Mesendoderm (in vitro differentiated cells): ENCODE measurements at places on chromosomes 3 and 15.

GRCh38 chr3:136929977-136930670, 27.7 kb upstream of the IL20RB start:
- no peak for DNase-seq

DNA sequence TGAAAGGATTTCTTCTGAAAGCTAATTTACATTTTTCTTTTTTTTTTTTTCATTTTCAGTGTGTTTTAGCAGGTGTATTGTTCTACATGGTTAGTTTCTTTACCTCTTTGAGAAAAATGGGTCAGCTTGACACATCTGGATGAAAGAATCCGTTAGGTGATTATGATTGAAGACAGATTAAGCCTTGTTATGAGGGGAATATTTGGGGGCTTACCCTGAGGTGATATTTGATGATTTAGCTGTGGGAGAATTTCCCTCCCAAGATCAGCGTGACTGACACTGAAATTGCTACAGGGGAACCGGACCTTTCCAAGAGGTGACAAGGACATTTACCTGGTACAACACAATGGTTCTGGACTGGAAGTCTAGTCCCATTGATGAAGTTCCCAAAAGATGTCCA, 147.5 kb downstream of the NFKBIZ start:
- no peak for DNase-seq

DNA sequence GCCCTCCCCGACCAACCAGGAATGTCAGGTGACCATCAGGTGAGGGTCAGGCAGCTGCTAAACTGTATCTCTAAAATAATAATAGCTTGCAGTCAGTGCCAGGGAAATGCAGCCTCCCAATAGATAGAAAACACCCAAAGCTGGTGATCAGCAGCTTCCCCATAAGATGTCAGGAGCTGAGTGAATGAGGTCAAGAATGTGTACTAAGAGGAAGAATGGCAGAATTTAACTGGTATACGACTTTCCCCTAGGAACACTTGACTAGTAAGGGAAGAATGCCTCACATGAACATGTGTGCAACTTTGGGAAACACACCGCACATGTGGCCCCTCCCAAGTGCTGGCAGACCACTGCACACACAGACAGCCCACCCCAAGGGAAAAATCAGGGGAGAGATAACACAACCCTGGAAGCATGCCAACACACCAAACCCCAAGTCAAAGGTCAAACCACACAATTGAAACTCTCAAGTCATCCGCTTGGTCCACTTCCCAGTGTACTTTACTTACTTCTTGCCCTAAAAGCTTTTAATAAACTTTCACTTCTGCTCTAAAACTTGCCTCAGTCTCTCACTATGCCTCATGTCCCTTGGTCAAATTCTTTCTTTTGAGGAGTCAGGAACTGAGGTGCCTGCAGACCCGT, 806.5 kb downstream of the OTOL1 start:
- DNase-seq = no peak

GRCh38 chr3:45583021-45583851, 11.3 kb upstream of the LIMD1 start:
- no peak for DNase-seq

DNA sequence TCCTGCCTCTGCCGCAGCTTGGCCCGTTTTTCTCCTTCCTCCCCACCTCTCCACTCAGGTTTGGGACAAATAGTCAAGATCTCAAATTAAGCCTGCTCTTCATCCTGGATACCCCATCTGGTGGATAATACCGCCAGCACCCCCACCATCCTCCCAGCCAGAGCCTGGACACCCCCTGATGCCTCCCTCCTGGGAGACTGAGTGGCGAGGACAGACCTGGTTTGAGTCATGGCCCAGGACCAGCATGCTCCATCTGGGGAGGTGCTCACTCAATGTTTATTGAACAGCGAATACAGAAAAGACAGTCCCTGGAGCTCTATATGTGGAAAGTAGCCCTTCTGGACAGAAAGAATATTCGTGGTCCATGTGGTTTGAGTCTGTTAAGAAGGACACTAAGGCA, 23.3 kb downstream of the CTSH start:
- DNase-seq = no peak

GRCh38 chr3:126440709-126440995, 35.0 kb downstream of the ZXDC start:
- no peak for DNase-seq

- no peak for DNase-seq
Measured at GRCh38 chr15:93040288-93041158, 48.5 kb downstream of the RGMA start.

GRCh38 chr3:45986303-45986982, 9.2 kb downstream of the FYCO1 start:
- DNase-seq = no peak

DNA sequence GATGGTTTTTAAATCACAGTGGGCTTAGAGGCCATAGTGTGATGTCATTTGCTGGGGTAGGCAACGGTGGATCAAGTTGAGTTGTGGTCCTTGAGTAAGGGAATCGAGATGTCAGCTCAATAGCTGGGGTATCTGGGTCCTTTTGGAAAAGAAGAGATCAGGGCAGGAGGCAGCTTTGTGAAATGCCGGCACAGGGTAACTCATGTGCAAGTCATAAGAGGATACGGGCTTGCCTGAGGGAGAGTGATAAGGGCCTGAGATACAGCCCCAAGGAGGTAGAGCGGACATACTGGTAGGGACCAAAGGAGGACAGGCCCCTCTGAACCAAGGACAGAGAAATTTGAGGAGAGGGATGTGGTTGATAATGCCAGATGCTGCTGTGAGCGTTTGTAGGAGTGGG, 4.2 kb upstream of the FAM131A start:
- DNase-seq = no peak

DNA sequence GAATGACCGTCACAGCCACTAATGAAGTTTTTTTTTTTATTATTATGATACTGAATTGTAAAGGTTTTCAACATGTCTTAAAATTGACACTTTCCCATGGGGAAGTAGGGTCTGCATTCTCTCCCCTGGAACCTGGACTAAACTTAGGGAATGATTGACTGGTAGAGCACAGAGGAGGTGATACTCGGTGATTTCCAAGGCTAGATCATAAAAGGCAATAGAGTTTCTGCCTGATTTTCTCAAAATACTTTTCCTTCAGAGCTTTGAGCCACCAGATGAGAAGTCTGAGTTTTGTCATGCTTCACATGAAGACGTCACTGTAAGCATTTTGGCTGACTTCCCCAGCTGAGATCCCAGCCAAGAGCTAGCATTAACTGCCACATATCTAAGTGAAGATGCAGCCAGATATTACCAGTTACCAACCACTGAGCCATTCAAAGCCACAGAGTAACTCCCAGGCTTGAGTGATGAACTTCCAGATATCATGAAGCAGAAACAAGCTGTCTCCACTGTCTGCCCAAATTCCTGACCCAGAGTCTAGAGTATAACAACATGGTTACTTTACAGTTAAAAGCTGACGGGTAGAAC, 105.8 kb downstream of the LSAMP start:
- peak; percentile 42 for DNase-seq

- DNase-seq = no peak
Measured at GRCh38 chr15:62187425-62187824, 22.3 kb upstream of the C2CD4B start.

GRCh38 chr3:60055765-60056164, 1005.9 kb upstream of the CFAP20DC start:
- DNase-seq = no peak

DNA sequence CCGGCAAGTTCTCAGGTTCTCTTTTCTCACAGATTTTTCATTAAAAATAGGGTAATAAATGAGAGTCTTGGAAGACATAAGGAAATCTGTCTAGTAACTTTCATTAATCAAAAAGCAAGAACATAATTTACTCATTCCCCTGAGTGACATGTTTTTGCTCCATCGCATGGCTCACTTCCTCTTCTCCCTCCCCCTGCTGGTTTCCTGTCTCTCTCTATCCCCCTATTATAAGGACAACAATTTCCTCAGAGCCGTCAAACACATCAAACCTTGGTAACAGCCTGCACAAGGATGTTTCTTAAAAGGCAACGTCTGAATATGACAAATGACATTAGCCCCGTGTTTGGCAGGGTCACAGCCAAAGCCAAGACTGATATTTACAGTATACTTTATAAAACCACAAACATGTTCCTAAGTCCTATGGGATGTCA, 1149.6 kb downstream of the IGSF11 start:
- DNase-seq = no peak

- no peak for DNase-seq
Measured at GRCh38 chr3:2993736-2994135, 116.4 kb downstream of the IL5RA start.

- DNase-seq = no peak
Measured at GRCh38 chr3:54746722-54747121, 181.1 kb downstream of the LRTM1 start.

DNA sequence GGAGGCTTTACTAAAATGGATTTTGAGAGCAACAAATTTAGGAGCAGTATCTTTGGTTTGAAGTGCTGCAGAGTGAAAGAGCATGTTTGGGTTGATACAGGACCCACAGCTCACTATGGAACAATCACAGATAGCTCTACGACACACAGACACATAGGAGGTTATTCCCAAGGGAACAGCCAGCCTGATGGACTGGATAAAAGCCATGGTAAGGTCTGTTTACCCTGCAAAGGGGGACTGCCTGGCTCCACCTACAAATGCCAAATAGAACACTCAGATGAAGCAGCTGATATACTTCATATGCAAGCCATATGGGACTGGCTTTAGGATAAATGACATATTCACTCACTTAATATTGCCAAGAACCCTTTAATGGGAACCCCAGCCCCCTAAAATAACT, 75.4 kb downstream of the CDC25A start:
- no peak for DNase-seq

DNA sequence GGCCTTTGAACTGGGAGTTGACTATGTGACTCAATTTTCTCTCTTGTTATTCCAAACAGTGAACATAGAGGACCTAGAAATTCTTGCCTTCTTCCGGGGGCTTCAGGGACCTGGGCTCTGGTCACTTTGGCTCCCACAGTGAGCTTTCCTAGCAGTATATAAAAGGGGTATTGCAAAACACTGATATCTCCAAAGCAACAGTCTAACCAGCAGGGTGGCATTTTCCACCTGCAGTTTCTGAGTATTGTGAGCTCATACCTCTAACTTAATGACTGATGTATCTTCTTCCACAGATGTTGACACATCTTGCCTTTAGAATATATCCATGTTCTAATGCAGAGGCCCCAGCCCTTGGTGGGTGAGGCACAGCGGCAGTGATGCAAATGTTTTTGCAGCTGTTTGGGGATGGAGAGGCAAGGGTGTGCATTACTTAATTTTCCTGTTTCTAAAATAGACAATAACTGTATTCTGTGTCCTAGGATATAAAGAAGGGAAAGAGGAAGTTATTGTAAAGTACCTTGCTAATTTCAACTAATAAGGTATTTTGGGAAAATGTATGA, 45.7 kb upstream of the ADGRG7 start:
- DNase-seq = no peak

DNA sequence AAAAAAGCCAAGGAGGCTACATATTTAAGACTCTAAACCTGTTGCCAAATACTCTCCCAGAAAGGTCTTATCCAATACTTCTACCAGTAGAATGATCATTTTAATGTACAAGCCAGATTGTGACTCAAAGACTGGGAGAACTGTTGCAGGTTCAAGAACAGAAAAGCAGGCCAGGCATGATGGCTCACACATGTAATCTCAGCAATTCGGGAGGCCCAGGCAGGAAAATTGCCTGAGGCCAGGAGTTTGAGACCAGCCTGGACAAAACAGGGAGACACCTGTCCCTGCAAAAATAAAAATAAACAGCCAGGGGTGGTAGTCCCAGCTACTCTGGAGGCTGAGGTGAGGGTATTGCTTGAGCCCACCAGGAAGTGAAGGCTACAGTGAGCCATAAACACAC, 17.8 kb upstream of the THUMPD3 start:
- no peak for DNase-seq

DNA sequence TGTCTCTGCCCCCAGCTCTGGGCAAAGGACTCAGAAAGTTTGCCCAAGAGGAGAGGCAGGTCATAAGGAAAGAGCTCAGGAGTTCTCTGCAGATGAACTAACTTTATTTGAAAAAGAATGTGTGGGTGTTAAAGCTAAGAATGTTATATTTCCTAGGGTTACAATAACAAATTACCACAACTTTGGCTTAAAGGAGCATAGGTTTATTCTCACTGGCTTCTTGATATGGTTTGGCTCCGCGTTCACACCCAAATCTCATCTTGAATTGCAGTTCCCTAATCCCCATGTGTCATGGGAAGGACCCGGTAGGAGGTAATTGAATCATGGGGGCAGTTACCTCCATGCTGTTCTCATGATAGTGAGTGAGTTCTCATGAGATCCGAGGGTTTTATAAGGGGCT, 383.7 kb upstream of the CFAP20DC start:
- no peak for DNase-seq

DNA sequence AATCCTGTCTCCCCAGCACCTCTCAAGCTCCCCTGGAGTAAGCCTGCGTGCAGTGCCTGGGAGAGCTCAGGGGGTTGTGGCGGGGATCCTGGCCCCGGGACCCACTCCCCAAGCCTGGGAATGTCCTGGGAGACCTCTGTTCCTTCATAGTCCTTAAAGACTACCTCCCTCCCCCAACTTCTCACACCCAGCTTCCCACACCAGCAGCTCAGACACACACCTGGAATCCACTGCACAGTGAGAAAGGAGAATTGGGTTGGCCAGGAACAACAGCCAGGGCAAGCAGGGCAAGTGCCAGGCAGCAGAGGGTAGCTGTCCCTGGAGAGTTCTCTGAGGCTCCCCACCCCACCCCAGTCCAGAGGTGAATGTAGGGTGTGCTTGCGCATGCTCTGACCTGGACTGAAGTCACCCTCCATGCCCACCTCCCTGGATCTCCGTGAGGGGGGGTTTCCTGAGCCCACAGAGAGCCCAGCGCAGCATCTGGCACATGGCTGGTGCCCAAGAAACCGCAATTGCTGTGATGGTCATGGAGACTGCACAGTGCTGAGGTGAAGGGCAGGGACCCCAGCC, 22.2 kb downstream of the PSTPIP1 start:
- DNase-seq = no peak

GRCh38 chr3:94360987-94361386, 298.1 kb downstream of the NSUN3 start:
- DNase-seq = no peak

GRCh38 chr3:33645060-33645647, 72.9 kb downstream of the CLASP2 start:
- peak; percentile 75 for DNase-seq

DNA sequence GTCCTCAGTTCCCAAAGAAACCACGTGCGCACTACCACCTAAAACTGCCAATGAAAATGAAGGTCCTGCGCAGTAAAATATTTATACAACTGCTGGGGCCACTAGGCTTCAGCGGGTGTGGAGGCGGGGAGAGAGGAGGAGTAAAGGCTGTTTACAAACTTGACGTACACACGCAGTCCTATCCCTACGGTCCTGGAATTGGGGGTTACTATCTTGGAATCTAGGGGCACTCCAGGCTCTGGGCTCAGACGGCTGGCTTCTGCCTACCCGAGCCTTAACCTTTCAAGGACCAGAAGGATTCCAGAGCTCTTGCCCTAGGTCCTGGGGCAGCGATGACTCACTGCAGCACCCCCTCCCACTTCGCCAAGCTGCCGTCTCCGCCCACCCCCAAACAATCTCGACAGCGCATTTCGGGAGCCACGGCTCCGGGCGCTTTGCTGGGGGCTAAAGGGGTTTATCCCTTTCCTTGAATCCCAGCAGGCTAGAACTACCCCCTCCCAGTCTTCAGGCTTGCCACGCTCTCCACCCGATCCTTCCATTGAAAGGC, 3.0 kb downstream of the ADAMTS9 start:
- DNase-seq = peak; percentile 79

- DNase-seq = no peak
Measured at GRCh38 chr3:108001457-108001856, 89.4 kb downstream of the CD47 start.
